ENCODE measurements at places on chromosomes 1 and 21. TPM values are rescaled to one million over a fixed set of nuclear protein-coding genes. Genes with fewer than 3 reads are reported as not detected.

- no peak for DNase-seq
- H3K36me3 ChIP-seq = no peaks in the 10 kb centered on the region
- no peak overlapping the region for H3K27ac ChIP-seq
- peaks cover 8% of the 10 kb centered on the region for H3K27me3 ChIP-seq
Observed at GRCh38 chr1:157653494-157653873, 47.1 kb downstream of the FCRL3 start.

- H3K27me3 ChIP-seq = no peaks in the 10 kb centered on the region
- H3K36me3 ChIP-seq = peaks cover 6% of the 10 kb centered on the region
- DNase-seq = no peak
- peaks cover 5% of the 10 kb centered on the region for H3K4me1 ChIP-seq
Observed at GRCh38 chr21:43949499-43950208, 62.5 kb upstream of the TRAPPC10 start.

GRCh38 chr1:155970531-155971167 lies 7.7 kb downstream of the ARHGEF2 start:
- DNase-seq = no peak
- H3K4me1 ChIP-seq = peaks cover 52% of the 10 kb centered on the region
- peaks cover 12% of the 10 kb centered on the region for H3K36me3 ChIP-seq
- H3K27me3 ChIP-seq = no peaks in the 10 kb centered on the region
- H3K27ac ChIP-seq = peak overlapping the region; percentile 71
- H3K4me3 ChIP-seq = no peak overlapping the region

DNA sequence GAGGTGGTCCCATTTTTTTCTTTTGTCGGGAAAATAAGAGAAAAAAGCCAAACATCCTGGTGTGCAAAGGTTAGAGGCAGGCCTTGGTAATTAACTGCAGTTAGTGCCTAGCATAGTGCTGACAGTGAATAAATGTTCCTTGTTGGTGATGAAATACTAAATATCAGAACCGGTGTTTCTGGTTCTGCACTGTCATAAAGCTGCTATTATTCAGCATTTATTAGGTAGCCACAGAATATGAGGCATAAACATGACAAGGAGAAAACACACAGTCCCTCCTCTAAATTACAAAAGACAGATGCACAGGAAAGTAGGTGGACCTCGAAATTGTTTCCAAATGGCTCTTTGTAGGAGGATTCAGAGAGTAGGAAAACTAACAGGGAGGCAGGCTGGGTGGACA lies 122.0 kb upstream of the ADGRL2 start:
- H3K4me1 ChIP-seq = peaks cover 31% of the 10 kb centered on the region
- H3K4me3 ChIP-seq = no peak overlapping the region
- no peaks in the 10 kb centered on the region for H3K36me3 ChIP-seq
- H3K27me3 ChIP-seq = no peaks in the 10 kb centered on the region
- DNase-seq = no peak

Gene CHD5
- total RNA-seq = 0.77 TPM

Gene TIAM1
- 36.8 TPM for total RNA-seq

Gene TBX15
- not detected for total RNA-seq

Gene SMIM1
- 12.0 TPM for total RNA-seq

Gene SPRR1B
- total RNA-seq = not detected

Gene NUP210L
- 0.05 TPM for total RNA-seq

All from progenitor cell of endocrine pancreas (in vitro differentiated cells).